ENCODE measurements at places on chromosomes 5 and 9. TPM values are rescaled to one million over a fixed set of nuclear protein-coding genes. Genes with fewer than 3 reads are reported as not detected.

Gene PLAC8L1
- 0.33 TPM for polyA plus RNA-seq

GRCh38 chr5:167294882-167295680 lies 996.4 kb upstream of the WWC1 start:
- DNase-seq = peak; percentile 97

DNA sequence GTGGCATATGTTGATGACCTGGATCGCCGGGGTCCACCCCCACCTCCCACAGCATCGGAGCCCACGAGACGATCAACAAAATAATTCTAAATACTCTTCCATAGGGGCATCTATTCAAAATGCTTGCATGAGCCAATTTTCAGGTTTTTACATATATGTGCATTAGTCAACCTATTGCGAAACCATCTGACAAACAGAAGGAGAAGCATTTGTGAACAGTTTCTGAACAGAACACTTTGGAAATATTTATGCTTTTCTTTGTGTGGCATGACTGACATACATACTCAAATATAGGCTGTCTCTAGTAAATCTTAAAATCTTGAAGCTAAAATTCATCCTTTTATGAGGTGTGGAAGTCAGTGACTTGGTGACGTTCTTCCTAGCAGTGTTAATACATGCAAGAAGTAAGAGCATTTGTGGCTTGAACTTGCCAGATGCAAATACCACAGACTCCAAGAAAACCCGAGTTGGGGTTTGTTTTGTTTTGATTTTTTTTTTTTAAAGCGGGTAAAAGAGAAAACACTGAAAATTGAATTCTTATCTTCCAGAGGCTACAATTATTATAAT lies 5.3 kb downstream of the GPR151 start:
- DNase-seq = no peak

DNA sequence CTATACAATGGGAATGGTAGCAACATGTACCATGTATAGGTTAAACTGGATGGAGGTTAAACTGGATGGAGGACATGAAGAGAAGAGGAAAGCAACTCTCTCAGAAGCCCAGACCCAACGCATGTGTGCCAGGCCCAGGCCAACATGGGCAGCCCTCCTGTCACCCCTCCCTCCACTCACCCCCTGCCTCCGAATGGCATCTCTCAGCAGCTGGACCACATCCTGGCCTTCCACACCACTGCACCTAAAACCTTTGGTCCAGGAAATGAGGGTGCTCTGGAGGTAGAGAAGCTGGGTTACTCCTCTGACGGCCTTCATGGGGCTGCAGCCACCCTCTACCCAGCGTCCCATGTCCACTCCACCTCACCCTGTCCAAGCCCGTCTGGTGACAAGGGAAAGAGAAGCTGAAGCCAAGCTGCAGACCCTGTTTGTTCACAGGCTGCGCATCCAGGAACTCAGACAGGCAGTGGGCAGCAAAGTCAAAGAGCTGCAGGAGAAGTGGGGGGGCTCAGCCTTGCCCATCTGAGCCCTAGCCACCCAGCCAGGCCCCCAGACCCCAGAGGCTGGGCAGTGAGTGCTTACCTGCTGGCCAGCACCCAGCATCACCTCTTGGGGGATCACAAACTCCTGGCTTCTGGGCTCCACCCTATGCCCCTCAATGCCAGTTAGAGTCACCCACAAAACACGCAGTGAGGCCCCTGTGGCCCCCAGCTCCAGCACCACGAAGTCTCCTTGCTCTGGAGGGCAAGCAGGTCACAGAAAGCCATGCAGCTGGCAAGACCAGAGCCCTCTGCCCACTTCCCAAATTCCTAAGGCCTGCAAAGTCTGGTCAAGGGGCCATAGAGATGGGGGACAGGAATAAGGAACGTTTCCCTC lies 8.5 kb downstream of the HK3 start:
- DNase-seq = no peak

Gene C7
- 0.31 TPM for polyA plus RNA-seq

DNA sequence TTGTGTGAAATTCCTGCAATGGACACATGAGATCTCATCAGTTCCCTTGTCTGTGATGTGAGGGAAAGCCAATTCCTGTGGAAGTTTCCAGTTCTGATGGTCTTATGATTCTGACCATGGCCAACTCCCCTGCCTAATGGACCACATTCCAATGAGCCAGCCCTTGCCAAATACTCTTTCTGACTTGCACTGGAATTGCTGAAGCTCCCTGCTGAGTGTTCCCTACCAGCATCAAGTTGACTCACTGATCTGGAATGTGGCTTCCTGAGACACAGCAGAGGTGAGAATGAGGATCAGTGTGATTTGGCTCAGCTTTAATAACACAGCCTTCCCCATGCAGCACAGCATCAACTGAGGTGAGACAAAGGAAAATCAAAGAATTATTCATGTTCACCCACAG lies 427.8 kb downstream of the KDM4C start:
- DNase-seq = peak; percentile 45

DNA sequence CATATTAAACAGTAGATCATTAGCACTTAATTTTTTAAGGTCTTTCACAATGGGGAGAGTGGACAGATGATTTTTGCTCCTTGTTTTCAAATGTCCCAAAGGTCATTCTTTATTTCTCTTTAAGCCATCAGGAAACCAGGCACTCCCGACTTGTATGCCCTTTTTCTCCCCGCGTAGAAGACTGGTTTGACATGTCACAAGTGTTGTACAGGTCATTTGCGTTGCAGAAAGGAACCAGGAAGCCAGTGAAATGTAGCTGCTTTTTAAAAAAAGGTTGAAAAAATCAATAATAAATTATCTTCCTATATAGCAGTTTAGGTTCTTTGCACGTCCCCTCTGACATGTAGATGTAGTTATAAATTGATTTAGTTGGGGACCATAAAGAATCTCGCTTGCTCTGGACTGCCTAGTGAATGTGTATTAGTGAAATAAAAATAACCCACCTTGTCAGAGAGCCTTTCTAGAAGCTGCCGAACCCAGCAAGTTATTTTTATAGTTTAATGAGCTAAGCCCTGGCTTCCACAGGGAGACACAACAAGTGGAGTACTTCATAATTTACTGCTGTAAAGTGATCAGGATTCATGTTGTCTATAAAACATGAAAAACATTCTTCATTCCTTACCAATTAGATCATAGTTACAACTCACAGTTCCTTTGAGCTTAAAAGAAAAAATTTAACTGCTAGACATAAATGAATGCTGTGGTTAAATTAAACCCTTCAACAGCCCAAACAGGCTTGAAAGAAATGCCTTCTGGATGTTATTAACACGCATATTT lies 404.6 kb downstream of the CSNK1G3 start:
- peak; percentile 93 for DNase-seq

DNA sequence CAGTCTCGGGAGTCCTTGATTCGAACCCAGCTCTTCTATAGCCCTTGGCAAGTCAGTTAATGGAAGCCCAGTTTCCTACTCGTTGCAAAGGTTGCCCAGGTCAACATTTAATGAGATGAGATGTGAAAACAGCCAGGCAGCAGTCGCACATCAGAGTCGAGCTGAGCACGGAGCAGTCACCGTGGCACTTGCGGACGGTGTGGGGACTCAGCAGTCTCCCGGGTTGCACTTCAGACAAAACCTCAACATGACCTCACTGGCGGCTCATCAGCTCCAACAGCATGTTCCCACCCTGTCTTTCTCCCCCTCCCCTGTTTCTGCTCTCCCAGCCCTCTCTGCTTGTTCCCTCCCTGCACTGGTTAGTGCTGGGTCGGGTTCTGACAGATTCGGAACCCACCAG lies 35.8 kb downstream of the UBE2QL1 start:
- DNase-seq = no peak

Gene TAF11L10
- not detected for polyA plus RNA-seq

Gene PCDH12
- polyA plus RNA-seq = not detected

Gene ABCA1
- polyA plus RNA-seq = 27.4 TPM

Gene PCDHGA2
- 6.8 TPM for polyA plus RNA-seq
